ENCODE measurements at places on chromosomes 12 and 14.

DNA sequence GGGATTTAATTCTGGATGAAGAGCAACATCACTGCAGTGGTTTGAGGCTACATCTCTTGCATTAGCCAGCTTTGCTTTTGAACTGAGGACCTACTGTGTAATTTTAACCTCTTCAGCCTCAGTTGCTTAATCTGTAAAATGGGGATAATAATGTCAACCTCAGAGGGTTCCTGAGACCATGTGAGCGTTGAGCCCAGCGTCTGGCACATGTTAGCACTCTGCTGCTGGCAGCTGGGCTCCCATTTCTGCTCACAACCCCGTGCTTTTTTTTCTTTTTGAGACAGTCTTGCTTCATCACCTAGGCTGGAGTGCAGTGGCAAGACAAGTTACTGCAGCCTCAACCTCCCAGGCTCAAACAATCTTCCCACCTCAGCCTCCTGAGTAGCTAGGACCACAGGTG, 31.6 kb downstream of the TESC start:
- DNase-seq = no peak

- no peak for DNase-seq
Observed at GRCh38 chr12:98895086-98895651, 250.1 kb downstream of the APAF1 start.

DNA sequence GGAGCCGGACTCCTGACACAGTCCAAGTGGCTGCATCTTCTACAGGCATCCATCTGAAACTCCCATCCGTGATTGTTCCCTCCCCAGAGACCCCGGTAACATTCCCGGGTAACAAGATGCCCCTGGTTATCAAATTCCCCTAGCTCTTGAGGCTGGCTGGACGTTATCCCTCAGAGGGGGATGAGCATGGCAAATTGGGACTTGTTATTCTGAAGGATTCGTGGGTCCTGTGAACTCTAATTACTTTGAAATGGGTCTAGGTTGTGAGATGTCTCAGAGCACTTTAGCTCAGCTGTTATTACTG, 642 bp upstream of the PAN2 start:
- DNase-seq = no peak

- no peak for DNase-seq
Observed at GRCh38 chr14:100675699-100676684, 50.7 kb upstream of the DLK1 start.

DNA sequence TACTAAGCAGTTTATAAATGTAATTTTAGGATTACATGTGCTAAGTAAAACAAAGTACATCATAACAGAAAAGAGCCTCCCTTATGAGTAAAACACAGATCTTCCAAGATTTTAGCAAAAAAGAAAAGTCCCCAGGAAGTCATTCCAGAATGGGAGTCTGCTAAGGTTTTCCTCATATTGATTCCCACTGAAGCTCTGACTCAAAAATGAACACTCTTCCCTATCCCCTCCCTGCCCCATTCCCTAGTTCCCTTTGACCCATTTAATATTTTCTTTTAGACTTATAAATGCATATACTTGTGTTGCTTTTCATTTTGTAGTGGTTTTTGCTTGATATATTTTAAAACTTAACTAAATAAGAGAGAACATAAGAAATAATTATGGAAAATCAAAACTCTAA, 40.1 kb downstream of the PTGER2 start:
- no peak for DNase-seq

All from GM04504 (cell line).